HTR-8/SVneo (cell line): ENCODE measurements at places on chromosomes 2 and 18.

DNA sequence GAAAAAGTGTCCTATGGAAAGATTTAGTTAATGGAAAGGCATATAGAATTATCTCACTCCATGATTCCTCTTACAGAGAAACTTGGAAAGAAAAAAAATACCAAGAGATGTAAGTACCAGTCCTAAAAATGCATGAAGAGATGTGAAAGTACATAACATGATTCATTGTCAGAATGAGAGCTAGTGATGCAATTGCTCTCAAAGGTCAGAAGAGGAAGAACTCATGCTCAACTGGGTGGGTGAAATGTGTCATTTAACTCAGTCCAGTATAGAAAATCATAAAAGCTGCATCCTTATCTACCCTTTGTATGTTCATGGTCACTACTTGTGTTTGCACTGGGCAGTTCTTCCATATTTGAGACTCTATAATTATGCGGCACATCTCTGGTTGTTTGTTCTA, 300.0 kb upstream of the PIK3C3 start:
- DNase-seq = no peak

DNA sequence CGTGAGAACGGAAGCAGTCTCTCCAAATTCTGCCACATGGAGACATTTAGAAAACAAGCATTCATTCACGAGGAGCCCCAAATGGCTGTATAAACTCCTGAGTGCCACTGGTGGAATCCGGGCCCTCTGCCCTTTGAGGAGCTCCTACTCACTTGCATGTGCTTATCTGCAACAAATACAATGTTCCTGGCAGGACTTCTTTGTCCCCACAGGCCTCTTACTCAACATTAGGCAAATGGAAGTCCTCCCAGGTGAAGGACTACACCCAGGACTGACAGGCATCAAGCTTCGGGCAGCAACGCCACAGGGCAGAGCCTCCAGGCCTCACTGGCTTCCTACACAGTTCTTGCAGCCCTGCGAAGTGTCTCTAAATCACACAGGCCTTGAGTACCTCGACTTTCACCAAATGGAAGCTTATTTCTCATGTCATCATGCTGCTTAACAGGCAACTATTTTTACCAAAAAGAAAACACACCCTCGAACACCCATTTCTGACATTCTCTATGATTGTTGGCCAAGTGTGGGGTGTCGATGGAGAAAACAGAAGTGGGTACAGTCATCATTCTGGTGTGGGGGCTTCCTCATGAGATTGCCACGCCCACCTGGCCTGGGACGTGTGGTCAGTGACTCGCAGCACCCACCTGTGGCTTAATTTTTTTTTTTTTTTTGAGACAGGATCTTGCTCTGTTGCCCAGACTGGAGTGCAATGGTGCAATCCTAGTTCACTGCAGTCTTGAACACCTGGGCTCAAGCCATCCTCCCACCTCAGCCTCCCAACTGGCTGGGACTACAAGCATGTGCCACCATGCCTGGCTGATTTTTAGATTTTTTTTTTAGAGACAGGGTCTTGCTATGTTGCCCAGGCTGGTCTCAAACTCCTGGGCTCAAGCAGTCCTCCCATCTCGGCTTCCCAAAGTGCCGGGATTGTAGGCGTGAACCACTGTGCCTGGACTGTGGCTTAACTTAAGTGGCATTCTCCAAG, 186.8 kb upstream of the GLI2 start:
- DNase-seq = no peak

DNA sequence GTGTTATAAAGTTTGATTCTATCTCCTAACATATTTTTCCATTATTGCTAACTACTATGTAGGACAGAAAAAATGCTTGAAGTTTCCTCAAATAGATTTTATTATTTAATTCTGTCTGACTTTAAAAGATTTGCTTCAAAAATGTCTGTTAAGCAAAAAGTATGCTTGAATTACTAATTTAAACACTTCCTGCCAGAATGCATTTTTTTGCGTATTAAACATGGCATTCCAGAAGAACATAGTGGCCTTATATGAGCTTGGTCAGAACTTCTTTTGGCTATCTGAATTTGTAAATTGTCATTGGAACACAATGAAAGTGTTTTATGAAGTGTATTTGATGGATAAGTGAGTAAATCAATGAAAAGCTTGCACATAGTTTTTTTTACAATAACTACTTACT, 37.8 kb downstream of the MBD5 start:
- no peak for DNase-seq

DNA sequence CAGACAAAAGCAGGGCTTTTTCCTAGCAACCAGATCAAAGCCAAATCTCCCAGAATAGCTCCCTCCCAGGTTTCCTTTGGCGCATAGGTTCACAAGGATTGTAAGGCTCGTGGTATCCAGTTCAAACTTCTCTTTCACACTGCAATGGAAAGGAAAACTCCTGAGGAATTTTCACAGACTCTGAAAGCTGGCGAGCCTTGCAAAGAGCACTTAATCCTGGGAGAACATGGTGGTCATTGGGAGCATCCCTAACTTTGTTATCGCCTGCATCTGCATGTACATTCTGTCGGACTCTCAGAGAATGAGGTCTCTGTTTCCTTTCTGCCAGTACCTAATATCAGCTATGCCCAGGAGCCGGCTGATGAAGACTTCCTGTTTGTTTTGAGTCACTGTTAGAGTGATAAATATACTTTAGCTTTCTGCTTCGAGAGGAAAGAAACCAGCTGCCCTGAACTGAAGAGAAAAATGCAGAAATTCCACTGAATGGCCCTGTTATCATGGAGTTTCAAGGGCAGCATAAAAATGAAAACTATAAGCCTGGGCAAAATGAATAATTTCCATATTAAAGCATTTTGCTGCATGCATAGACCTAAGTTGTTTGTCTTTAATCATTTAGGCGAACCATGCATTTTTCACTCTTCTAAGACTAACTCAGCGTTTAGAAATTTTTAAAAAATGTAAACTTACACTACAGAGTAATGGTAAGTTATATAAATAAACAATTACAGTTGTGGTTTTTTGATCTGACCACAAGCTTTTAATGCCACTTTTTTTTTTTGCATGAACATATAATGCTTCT, 76.4 kb upstream of the ZEB2 start:
- peak; percentile 13 for DNase-seq

GRCh38 chr18:12321333-12321732, 13.3 kb downstream of the TUBB6 start:
- no peak for DNase-seq

- DNase-seq = no peak
These were observed 94.4 kb upstream of the NEUROD1 start for GRCh38 chr2:181774685-181775084.

DNA sequence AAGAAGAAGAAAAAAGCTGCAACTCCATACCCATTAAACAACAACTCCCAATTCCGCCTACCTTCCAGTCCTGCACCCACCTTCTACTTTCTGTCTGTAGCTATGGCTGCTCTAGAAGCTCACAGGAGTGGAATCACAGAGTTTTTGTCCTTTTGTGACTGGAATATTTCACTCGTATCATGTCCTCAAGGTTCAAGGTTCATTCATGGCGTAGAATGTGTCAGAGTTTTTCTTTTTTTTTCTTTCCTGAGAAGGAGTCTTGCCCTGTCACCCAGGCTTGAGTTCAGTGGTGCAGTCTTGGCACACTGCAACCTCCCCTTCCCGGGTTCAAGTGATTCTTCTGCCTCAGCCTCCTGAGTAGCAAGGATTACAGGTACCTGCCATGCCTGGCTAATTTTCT, 97.4 kb upstream of the ODC1 start:
- no peak for DNase-seq

DNA sequence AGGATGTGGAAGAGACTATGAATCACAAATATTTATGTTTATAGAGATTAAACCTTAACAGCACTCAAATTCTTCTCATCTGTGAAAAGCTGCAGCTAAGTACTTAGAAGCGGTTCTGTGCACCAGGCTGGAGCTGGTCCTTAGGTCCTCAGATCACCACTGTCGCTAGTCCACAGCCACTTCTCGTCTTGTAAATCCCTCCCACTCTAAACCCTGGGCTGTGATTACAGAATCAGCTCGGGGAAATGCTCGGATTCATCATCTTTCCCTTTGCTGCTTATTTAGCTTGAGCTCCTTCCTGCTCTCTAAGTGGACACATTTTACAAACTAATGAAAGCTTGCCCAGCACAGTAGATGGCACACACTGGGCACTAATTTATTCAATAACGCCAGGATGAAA, 61.7 kb downstream of the RNF152 start:
- DNase-seq = no peak

GRCh38 chr18:46243095-46243494, 138.9 kb downstream of the HAUS1 start:
- no peak for DNase-seq

DNA sequence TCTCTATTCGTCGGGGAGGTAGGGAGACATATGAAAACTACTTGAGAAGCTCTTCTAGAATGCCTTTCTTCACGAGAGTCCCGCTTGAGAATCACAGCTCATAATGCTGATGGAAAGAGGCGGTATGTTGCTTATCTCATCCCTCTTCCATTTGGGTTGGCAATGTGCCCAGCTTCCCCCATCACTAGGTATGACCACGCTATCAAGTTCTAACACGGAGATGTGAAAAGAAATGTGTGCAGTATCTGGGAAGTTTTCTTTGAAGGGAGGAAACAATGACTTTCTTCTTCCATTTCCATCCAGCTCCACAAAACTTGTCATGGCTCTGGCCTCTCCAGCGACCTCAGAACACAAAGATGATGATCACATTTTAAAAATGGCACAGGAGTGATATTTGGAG, 742.4 kb downstream of the DCDC2C start:
- no peak for DNase-seq

DNA sequence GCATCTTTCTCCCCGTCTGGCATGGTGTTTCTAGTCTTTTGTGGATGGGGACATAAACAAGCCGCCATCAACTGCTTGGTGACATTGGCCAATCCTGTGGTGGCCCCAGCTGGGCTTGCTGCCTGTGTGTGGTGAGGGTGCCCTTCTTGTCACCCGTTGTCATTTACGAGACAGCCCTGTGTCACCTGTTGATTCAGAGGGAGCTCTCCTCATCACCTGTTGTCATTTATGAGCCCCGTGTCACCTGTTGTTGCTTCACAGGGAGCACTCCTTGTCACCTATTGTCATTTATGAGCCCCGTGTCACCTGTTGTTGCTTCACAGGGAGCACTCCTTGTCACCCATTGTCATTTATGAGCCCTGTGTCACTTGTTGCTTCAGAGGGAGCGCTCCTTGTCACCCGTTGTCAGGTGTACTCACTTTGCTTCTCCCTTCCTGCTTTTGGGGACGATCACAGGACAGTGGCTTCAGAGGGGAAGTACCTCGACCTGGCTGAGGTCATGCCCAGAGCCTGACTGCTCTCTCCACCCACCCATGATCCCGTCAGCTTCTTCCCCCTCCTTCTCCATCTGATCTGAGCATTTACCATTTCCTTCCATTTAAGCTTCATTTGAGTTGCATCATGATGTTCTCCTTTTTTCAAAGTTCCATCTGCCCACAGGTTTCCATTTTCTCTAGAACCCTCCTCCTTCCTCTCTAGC, 29.1 kb downstream of the HPCAL1 start:
- DNase-seq = no peak

DNA sequence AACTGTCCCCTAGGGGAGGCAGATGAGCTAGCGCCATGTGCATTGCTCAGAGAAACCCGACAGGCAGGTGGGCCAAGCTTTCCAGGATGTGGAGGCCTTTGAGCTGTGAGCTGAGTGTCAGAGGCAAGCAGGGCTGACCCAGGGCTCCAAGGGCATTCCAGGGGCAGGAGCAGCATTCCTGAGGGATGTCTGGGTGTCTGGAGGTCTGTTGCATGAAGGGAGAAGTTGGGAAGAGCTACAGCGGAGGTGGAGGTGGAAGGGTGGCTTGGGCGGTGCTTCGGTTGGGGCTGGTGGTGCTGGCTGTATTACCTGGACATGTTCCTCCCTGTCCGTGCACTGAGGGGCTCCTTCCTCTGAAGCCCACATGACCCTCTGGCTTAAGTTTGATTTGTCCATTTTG, 102.8 kb downstream of the RNF144A start:
- DNase-seq = no peak

GRCh38 chr18:70417847-70418246, 129.0 kb downstream of the SOCS6 start:
- no peak for DNase-seq

DNA sequence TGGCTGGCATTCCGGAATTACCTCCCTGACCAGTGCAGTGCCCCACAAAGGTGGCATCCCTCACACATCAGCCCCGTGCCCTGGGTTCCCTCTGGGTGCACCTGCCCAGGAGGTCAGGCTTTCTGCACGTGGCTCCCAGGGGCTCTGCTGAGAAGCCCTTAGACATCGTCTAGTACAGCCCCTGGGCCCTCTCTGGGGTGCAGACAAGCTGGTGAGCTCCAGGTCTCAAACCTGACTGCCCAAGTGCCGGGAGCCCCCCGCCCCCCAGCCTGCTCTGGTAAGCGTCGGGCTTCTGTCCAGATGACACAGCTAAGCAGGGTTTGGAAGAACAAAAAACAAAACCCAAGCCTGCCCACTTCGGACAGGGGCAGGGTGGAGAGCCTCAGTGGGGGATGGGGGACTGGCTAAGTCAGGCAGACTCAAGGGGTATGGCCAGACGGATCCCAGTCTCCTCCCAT, 20.2 kb downstream of the TWIST2 start:
- DNase-seq = no peak

DNA sequence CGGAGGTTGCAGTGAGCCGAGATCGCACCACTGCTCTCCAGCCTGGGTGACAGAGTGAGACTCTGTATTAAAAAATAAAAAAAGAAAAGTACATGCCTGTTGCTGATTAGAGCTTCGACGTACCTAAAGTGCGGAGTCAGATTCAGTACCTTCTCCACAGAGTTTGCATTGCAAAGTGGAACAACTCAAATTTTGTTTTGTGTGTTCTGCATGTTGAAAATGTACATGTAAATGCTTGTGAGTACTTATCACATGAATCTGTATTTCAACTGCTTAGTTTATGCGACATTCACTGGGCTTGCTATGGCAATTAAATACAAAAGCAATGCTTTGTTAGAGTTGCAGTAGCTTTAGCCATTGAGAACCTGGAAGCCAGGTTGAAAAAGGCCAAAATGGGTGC, 36.4 kb downstream of the ACTR2 start:
- DNase-seq = no peak

DNA sequence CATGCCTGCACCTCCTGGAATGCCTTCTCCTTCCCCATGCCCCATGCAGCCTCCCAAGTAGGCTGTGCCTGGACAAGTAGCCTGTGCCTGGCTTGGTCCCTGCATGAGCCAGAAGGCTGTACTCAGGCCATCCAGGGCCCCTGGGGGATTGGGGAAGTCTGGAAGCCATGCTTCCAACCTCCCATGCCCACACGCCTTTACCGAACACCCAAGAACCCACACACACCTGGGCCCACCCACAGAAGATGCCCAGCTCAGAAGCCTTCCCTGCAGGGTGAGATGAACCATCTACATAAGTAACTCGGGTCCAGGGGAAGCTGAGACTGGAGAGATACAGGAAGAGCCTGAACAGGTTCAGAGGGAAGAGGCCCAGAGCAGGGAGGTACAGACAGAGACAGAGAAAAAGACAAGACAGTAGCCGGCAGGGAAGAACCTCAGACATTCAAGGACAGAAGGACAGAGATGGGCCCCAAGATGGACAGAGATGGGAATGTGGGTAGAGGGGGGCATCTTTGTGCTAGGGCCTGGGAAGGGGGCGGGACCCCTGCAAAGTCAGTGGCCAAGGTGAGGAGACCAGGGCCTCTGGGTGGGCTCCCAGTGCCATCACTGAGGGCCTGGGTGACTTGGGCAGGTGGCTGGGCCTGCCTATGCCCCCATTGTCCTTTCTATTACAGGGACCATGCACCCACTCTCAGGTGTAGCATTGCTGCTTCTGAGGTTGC, 4.3 kb downstream of the BIN1 start:
- DNase-seq = no peak

GRCh38 chr2:42371611-42372473, 10.8 kb upstream of the COX7A2L start:
- DNase-seq = no peak
